AG20443 (cell line): ENCODE measurements at places on chromosomes 5 and 9.

DNA sequence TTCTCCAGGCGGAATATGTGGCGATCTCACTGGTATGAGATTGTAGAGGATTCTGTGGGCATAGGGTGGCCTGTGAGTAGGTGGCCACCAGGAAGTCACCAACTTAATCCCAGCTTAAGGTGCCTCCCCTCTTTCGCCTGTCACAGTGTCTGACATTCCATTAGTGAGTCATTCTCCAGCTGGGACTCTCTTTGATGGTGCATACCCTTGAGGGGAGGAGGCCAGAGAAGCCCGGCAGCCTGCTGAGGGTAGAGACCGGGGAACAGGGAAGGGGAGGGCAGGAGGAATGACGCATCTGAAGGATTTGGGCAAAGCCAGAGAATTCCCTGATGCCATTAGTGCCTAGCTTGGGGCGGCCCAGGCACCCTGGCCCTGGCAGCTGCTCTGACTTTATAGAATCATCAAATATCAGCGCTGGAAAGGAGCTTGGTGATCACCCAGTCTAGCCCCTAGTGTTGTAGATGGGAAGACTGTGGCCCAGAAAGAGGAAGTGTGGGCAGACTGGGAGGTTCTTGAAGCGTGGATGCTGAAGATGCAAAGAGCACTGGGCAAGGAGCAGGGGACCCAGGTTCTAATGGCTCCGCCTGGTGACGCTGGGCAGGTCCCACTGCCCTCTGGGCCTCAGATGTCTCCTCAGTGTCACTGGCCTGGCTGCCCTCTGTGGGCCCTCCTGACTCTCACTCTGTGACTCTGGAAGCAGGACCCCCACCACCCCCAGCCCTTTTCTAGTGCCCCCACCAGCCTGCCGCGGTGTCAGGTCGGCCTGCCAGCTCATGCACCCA is 41.4 kb downstream of the DAB2IP start:
- peak; percentile 70 for DNase-seq

DNA sequence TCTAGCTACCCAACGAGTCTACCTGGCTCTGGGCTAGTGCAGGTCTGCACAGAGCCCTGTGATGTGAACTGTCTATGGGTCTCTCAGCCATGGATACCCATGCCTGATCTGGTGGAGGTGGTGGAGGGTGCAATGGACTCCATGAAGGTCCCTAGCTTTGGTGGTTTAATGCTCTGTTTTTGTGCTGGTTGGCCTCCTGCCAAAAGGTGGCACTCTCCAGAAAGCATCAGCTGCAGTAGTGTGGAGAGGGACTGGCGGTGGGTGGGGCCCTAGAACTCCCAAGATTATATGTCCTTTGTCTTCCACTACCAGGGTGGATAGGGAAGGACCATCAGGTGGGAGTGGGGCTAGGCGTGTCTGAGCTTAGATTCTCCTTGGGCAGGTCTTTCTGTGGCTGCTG is 290.1 kb downstream of the AGTPBP1 start:
- DNase-seq = no peak

DNA sequence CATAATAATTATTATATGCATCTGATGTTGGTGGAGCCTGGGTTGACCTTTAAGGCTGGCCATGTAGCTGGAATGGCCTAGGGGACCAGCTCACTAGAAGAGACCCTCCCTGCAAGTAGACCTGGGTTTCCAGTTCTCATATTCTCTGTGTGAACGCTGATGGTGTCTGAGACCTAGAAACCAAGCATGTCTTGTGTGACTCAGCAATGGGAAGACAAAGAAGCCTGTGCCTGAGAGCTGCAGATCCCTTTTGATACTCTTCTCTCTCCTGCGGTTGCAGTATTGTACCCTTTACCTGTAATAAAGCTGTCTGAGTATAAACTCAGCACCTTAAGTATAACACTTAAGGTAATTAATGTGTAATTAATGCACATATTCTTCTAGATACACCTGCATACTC is 22.2 kb downstream of the C9orf152 start:
- no peak for DNase-seq

DNA sequence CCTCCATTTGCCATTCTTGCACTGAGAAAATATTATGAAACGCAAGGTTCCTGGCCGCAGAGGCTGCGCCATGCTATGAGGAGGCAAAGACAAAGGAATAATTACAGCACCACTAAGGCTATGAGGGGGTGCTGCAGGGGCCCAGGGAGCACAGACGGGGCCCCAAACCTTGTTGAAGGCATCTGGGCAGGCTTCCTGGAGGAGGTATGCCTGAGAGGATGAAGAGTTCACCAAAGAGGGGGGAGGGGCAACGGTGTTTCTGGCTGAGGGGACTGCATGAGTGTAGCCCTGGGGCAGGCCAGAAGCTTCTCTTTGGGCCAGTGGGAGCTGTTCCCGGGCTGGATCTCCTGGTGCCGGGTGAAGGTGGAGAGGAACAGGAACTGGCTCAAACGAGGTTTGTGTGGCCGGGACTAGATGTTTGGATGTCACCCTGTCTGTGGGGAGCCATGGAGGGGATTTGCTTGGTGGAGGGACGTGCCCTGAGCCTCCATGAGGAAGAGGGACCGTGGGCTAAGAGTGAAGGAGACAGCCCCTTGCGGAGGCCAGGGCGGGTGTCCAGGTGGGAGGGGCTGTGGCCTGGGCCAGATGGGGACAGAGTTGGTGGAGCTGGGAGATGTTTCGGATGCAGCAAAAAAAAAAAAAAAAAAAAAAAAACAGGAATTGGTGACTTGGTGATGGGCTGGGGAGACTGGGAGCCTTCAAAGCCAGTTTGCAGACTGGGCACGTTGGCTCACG is 28.2 kb downstream of the PTGES start:
- DNase-seq = no peak

- peak; percentile 84 for DNase-seq
These were observed 29.0 kb downstream of the HK3 start for GRCh38 chr5:176870110-176870591.

GRCh38 chr5:152689250-152689711 is 284.2 kb upstream of the NMUR2 start:
- DNase-seq = no peak

DNA sequence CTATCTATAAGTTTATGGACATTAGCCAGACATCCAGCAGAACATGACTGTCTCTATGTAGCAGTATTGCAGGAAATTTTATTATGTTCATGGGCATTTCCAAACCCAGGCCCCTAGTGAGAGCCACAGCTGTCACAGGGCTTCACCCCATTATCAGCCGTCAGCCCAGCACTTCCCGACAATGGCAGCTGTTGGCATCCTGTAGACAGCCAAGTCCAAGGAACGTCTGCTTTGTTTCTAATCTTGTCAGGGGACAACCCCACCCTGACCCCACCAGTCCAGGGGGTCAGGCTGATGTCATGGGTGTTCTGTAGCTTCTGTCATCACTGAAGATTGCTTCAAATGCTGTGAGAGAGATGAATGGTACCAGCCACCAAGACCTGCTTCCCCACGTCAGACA is 565.3 kb upstream of the BRINP1 start:
- DNase-seq = no peak

GRCh38 chr9:98652302-98652701 is 56.4 kb downstream of the GABBR2 start:
- DNase-seq = no peak

DNA sequence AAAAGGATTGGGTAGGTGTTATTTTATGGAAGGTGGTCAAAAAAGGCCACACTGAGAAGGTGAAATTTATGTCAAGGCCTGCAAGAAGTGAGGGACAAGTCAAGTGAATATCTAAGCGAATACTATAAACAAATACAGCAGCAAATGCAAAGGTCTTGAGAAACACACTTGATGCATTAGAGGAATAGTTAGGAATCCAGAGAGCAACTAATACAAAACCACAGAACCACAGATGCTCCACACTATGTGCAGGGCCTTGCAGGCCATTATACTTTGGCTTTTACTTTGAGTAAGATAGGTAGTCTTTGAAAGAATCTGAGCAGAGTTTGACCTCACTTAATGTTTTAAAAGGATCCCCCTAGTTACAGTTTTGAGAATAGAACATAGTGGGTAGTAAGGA is 4.6 kb downstream of the ZNF622 start:
- DNase-seq = no peak

- DNase-seq = no peak
These were observed 284.8 kb downstream of the CTNND2 start for GRCh38 chr5:11619339-11620024.

DNA sequence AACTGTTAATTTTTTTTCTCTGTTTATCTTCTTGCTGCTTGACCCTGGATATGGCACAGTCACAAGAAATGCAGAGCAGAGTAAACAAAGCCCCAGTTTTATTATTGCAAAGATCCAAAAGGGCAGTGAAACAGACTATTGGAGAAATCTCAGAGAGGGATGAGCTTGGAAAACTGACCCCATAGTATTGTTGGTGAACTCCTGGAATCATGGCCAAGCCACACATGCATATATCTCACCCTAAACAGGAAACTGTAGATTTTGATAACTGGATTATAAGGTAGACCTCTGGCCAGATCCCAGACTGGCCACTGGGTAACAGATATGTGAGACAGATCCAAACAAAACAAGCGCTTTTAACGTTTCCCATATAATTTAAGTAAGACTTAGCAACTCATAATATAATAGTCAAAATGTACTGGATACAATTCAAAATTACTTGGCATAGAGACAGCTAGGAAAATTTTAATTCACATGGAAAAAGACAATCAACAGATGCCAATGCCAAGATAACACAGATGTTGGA is 263.5 kb upstream of the SEMA6A start:
- DNase-seq = no peak

- no peak for DNase-seq
These were observed 8.5 kb downstream of the ZDHHC12 start for GRCh38 chr9:128715436-128715750.

- no peak for DNase-seq
These were observed 150.3 kb upstream of the PCA3 start for GRCh38 chr9:76613974-76614373.

DNA sequence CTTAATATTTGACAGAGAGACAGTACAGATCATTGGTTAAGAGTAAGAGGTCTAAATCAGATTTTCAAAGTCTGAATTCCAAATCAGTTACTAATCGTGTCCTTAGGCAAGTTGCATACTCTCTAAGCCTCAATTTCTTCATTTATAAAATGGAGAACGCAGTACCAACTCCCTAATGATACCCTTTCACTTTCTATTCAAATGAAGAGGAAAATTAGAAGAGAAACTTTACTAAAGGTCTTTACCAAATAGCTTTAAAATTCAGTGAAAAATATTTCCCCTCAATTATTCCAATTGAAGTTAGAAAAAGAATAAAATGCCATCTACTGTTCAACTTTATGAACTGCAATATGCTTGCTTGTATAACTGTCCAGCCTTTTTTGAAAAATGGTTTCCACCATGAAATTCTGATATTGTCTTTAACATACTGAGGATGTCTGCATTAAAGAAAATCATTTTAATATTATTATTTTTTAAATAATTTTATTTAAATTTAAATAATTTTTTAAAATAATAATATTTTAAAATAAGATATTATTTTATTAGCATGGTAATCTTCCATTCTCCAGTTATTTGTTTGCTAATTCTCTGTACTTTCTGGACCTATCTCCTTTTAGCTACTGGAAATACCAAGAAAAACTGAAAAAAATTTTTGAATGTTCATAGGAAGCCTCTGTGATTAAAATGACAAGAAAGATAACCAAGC is 36.0 kb downstream of the POC5 start:
- DNase-seq = peak; percentile 26

DNA sequence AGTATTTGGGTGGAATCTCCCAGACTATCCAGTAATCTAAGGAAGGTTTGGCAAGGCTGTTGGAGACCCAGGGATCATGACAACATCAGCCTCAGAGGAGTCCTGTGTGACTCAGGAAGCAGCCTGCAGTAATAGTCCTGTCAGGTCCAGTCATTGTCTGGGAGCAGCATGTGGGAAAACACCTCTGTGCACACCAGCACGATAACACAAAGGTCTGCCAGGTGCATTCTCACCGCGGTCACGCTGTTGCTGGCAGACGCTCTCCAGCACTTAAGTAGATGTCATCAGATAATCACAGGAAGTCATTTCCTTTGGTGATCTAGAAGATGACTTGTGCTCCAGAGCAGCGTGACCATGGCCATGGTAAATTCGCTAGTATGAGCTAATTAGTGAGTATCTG is 99.2 kb upstream of the IQGAP2 start:
- no peak for DNase-seq

DNA sequence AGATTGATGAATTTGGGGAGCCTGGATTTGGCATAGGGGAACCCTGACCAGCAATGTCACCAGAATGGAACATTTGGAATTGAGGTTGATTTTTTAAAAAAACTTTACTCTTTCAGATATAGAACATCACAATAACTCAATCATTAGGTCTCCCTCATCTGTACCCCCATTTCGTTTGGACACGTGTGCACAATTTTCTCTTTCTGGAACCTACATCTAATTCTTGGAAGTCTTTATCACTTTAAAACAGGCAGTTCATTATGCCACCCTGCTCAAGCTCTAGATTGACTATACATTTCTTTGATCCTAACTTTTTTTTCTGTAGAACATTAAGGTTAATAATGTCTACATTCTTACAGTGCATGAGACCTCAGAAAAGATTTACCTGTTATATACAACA is 3.7 kb upstream of the SSBP2 start:
- no peak for DNase-seq

- DNase-seq = peak; percentile 25
These were observed 81.9 kb downstream of the PALM2AKAP2 start for GRCh38 chr9:109861918-109862317.

GRCh38 chr9:37370968-37371563 is 51.4 kb upstream of the GRHPR start:
- no peak for DNase-seq

DNA sequence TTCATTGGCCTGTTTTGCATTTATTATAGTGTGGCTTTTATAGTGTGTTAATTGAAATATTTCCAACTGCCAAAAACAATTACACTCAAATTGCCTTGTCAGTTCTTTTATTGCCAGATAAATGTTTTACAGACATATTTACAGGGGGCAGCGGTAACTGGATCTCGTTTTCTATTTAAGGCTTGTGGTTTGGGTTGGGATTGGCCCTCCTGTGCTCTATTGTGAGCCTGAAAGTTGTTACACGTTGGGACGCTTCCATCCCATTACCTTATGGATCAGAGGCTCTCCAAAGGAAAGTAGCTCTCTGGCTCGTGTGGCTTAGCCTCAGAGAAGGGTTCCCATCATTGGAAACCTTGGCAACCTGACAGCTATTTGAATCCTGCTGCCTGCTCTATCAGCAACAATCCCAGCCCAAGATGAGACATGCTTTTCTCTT is 20.8 kb downstream of the DNAI1 start:
- DNase-seq = no peak

- DNase-seq = no peak
These were observed 694.5 kb upstream of the RIOK2 start for GRCh38 chr5:97877588-97877987.

DNA sequence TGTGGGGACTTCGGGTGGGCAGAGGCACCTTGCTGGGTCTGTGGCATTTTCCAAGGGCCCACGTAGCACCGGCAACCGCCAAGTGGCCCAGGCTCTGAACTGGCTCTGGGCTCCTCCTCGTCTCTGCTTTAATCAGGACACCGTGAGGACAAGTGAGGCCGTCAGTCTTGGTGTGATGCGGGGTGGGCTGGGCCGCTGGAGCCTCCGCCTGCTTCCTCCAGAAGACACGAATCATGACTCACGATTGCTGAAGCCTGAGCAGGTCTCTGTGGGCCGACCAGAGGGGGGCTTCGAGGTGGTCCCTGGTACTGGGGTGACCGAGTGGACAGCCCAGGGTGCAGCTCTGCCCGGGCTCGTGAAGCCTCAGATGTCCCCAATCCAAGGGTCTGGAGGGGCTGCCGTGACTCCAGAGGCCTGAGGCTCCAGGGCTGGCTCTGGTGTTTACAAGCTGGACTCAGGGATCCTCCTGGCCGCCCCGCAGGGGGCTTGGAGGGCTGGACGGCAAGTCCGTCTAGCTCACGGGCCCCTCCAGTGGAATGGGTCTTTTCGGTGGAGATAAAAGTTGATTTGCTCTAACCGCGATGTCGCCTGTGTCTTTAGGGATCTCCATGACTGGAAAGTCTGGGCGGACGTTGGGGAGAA is 5.8 kb downstream of the DPP7 start:
- no peak for DNase-seq
